ENCODE measurements at places on chromosomes 1 and 21. TPM values are rescaled to one million over a fixed set of nuclear protein-coding genes. Genes with fewer than 3 reads are reported as not detected.

DNA sequence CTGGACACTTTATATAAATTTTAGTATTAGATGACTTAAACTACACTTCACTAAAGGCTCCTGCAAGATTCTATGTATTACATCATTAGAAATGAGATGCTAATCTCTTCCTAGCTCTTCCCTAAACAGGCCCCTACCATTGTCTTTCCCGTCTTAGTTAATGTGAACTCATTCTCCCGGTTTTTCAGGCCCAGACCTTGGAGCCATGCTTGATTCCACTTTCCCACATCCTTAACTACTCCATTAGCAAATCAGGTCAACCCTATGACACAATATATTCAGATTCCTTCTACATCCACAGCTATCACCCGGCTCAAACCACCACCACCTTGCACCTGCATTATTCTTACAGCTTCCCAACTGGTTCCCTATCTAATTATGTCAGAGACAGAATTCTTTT is 73.3 kb downstream of the NVL start:
- DNase-seq, result no peak
- no peaks in the 10 kb centered on the region for H3K36me3 ChIP-seq
- no peak overlapping the region for H3K27ac ChIP-seq
- H3K4me1 ChIP-seq, result no peaks in the 10 kb centered on the region
- H3K4me3 ChIP-seq, result no peak overlapping the region

GRCh38 chr1:40317394-40318074 is 448 bp upstream of the COL9A2 start:
- H3K4me1 ChIP-seq, result peaks cover 21% of the 10 kb centered on the region
- DNase-seq, result no peak
- peak overlapping the region; percentile 52 for H3K4me3 ChIP-seq
- peaks cover 18% of the 10 kb centered on the region for H3K27me3 ChIP-seq

DNA sequence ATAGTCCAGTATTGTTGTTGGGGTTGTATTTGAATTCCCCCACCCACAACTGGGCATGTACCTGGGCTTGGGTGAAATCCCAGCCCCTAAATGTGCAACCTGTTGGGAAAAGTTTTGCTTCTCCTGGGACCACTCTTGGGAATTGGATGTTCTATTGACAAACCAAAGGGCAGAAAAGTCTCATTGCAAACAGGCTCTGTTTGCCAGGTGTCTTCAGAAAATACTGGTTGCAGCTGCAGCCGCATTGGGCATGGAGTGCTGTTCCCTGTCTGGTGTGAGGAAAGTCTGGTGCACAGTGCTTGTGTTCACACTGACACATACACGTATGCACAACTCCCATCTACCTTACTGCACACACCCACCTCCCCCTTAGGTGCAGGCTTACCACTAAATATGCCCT is 12.1 kb downstream of the PTPRU start:
- no peaks in the 10 kb centered on the region for H3K4me1 ChIP-seq
- DNase-seq, result no peak
- no peaks in the 10 kb centered on the region for H3K36me3 ChIP-seq
- no peaks in the 10 kb centered on the region for H3K27me3 ChIP-seq

Gene CD160
- total RNA-seq, result not detected

GRCh38 chr1:234643111-234643849 is 33.3 kb upstream of the IRF2BP2 start:
- no peak for DNase-seq
- no peaks in the 10 kb centered on the region for H3K36me3 ChIP-seq
- no peaks in the 10 kb centered on the region for H3K4me1 ChIP-seq
- no peak overlapping the region for H3K4me3 ChIP-seq
- H3K27ac ChIP-seq, result peak overlapping the region; percentile 4
- no peaks in the 10 kb centered on the region for H3K27me3 ChIP-seq

DNA sequence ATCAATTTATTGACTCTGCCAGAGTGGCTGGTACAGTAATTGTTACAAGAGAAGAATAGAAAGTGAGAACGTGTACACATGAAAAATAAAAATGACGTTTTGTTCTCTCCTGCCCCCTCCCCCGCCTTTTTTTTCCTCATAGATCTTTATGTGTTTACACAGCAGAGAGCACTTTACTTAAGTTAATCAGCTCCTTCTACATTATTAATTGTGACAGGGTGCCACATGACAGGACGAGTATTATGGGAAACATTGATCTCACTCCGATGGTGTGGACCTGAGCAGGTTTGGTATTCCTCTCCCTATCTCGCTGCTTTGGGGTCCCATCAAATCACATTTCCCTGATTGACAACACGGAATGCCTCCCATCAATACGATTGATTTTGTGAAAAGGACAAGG is 285.7 kb downstream of the TM2D1 start:
- H3K27me3 ChIP-seq, result no peaks in the 10 kb centered on the region
- no peaks in the 10 kb centered on the region for H3K36me3 ChIP-seq
- H3K4me1 ChIP-seq, result no peaks in the 10 kb centered on the region
- no peak for DNase-seq
- H3K4me3 ChIP-seq, result no peak overlapping the region

GRCh38 chr1:190935925-190936324 is 458.3 kb upstream of the BRINP3 start:
- H3K27ac ChIP-seq, result no peak overlapping the region
- DNase-seq, result no peak
- H3K4me3 ChIP-seq, result no peak overlapping the region
- H3K4me1 ChIP-seq, result no peaks in the 10 kb centered on the region
- no peaks in the 10 kb centered on the region for H3K27me3 ChIP-seq
- no peaks in the 10 kb centered on the region for H3K36me3 ChIP-seq

Gene PRKCZ
- 105 TPM for total RNA-seq

- no peaks in the 10 kb centered on the region for H3K4me1 ChIP-seq
- H3K27ac ChIP-seq, result no peak overlapping the region
- DNase-seq, result no peak
- H3K36me3 ChIP-seq, result no peaks in the 10 kb centered on the region
- H3K4me3 ChIP-seq, result no peak overlapping the region
These were observed 15.7 kb downstream of the ZFYVE9 start for GRCh38 chr1:52157582-52157981.

DNA sequence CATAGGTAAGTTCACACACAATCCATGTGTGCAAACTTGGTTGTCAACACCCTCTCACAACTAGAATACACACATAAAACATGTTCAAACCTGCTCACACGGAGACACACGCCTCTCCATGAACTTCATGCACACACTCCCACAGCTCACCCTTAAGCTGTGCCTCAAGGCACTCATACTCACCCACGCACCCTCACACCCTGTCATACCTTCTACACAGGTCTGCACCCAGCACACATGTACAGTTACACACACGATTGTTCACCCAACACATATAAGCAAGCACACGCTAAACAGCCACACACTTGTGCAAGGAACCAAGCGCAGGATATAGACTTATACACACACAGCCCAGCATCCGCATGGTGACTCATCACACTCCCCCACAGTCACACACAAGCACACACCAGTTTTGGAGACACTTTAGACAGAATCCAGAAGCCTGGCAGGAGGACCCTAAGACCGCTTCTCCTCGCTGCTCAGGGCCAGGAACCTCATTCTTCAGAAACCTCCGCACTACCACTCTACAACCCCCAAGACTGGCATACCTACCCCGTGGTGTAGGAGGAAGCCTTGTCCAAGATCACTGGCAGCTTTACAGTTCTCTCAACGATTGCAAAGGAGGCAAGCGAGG is 58.7 kb upstream of the ZC3H12A start:
- H3K4me1 ChIP-seq, result no peaks in the 10 kb centered on the region
- no peaks in the 10 kb centered on the region for H3K36me3 ChIP-seq
- no peak for DNase-seq
- no peak overlapping the region for H3K27ac ChIP-seq

- no peak overlapping the region for H3K4me3 ChIP-seq
- H3K36me3 ChIP-seq, result no peaks in the 10 kb centered on the region
- no peak overlapping the region for H3K27ac ChIP-seq
- no peaks in the 10 kb centered on the region for H3K4me1 ChIP-seq
These were observed 364.0 kb downstream of the OLFM3 start for GRCh38 chr1:101632548-101633272.

- DNase-seq, result no peak
- no peaks in the 10 kb centered on the region for H3K36me3 ChIP-seq
- no peaks in the 10 kb centered on the region for H3K4me1 ChIP-seq
- H3K27me3 ChIP-seq, result no peaks in the 10 kb centered on the region
These were observed 1.6 kb upstream of the TAS1R2 start for GRCh38 chr1:18861082-18861481.

DNA sequence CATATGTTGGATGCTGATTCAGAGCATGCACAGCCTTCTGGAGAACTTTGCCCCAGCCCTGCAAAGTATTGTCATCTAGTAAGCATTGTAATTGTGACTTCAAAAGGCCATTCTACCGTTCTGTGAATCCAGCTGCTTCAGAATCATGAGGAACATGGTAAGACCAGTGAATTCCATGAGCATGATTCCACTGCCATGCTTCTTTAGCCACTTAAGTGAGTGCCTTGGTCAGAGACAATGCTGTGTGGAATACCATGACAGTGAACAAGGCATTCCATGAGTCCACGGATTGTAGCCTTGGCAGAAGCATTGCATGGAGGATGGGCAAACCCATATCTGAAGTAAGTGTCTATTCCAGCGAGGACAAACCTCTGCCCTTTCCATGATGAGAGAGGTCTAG is 123.7 kb downstream of the S1PR1 start:
- no peak overlapping the region for H3K27ac ChIP-seq
- no peaks in the 10 kb centered on the region for H3K4me1 ChIP-seq
- no peaks in the 10 kb centered on the region for H3K36me3 ChIP-seq
- H3K4me3 ChIP-seq, result no peak overlapping the region

DNA sequence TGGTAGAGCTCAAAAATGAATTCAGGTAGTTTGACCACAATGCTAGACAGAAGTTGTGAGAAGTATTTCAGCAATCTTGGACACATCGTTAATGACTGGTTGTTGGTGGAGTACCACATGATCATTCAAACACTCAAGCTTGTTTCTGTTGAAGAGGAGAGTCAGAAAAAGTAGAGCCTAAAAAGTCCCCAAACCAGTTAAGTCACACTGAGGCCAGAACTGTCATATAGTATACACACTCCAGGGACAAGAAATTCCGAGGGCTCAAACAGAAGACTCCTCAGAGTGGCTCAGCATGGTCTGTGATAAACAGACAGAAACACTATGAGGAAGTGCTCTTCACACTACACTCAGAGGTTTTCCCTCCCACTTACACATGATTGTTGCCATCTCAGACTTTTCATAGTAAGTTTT is 5.8 kb downstream of the TRIM33 start:
- DNase-seq, result no peak
- no peak overlapping the region for H3K27ac ChIP-seq
- peaks cover 29% of the 10 kb centered on the region for H3K4me1 ChIP-seq
- H3K27me3 ChIP-seq, result no peaks in the 10 kb centered on the region

GRCh38 chr1:156942176-156942575 is 21.7 kb downstream of the LRRC71 start:
- no peak overlapping the region for H3K27ac ChIP-seq
- DNase-seq, result no peak
- no peaks in the 10 kb centered on the region for H3K27me3 ChIP-seq
- no peaks in the 10 kb centered on the region for H3K36me3 ChIP-seq
- H3K4me3 ChIP-seq, result no peak overlapping the region
- no peaks in the 10 kb centered on the region for H3K4me1 ChIP-seq

GRCh38 chr1:178434899-178435435 is 61.8 kb downstream of the CLEC20A start:
- H3K4me1 ChIP-seq, result no peaks in the 10 kb centered on the region
- no peak overlapping the region for H3K4me3 ChIP-seq
- H3K27me3 ChIP-seq, result no peaks in the 10 kb centered on the region

GRCh38 chr1:176211396-176212165 is 4.5 kb upstream of the COP1 start:
- no peak overlapping the region for H3K27ac ChIP-seq
- H3K36me3 ChIP-seq, result no peaks in the 10 kb centered on the region
- no peak overlapping the region for H3K4me3 ChIP-seq
- H3K4me1 ChIP-seq, result peaks cover 4% of the 10 kb centered on the region
- no peak for DNase-seq

DNA sequence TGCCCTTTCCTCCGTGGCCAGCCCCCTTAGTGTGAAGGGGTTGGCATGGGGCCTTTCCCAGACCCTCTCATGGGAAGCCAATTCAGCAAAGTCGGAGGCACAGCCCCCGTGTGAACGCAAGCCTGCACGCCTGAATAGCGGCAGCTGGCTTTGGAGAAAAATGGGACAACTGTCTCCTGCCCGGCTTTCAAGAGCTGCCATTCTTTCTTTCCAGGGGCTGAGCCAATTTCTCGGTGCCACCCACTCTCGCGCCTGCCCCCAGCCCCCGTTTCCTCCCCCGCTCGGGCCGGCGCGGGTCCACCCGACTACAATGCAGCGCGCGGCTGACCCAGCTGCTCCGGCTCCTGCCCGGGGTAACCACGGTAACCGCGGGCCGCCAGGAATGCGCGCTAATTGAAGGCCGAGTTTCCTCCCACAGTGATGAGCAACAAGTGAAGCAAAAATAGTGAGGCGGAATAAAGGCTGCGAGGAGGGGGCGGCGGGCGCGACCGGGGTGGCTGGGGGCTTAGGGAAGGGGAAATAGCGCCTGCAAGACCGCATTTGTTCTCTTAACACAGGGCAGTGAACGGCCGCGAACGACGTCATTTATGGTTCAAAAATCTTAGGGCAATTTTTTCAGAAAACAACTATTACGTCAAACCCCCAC is 27.8 kb downstream of the ILDR2 start:
- H3K4me1 ChIP-seq, result peaks cover 8% of the 10 kb centered on the region
- no peak for DNase-seq
- no peak overlapping the region for H3K4me3 ChIP-seq
- H3K36me3 ChIP-seq, result no peaks in the 10 kb centered on the region
- H3K27ac ChIP-seq, result no peak overlapping the region

Gene C1orf87
- not detected for total RNA-seq

GRCh38 chr1:229624521-229625070 is 1.3 kb downstream of the TAF5L start:
- H3K27ac ChIP-seq, result no peak overlapping the region
- peaks cover 23% of the 10 kb centered on the region for H3K4me1 ChIP-seq
- no peak for DNase-seq
- H3K4me3 ChIP-seq, result peak overlapping the region; percentile 85
- no peaks in the 10 kb centered on the region for H3K36me3 ChIP-seq
